NCI-H1105 treated with DMSO at 0.1 percent for 48 hours (cell line): ENCODE measurements at places on chromosomes 3 and 15.

DNA sequence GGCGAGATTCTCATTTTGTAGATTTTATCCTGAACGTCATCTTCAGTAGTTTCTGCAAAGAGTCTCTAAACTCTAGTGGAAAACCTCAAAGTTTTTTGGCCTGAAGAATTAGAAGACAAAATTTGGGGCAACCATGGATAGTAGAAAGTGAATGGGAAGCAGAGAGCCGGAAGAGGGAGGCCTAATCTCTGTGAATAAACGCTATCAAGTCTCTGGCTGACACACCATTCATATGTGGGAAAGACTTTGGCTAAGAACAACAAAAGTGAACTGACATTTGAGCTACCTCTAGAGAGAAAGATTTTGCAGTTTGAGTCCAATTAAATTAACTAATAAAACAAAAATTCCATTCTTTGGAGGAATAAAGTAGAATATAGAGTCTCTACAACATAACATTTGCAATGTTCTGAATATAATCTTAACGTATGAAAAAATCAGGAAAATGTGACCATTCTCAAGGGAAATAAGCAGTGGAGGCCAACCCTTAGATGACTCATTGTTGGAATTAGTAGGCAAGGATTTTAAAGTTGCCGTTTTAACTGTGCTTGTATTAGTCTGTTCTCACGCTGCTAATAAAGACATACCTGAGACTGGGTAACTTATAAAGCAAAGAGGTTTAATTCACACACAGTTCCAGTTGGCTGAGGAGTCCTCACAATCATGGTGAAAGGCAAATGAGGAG, 184.6 kb downstream of the C3orf38 start:
- no peak for DNase-seq

DNA sequence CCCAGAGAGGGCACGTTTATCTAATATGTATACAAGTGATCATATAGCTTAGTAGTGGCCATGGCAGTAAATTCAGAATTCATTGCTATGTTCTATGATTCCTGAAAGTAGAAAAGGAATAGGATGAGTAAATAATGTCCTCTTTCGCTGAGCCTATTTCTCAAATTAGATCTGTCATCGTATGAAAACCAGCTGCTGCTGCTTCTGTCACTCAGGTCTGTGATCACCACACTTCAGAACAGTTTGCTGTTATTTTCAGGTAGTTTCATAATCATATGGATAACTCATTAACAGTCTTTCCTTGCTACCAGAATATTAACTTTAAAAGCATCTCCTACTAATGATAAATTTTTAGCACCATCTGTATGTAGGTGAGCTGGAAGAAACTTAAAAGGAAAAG, 289.1 kb upstream of the AZI2 start:
- DNase-seq, result no peak

GRCh38 chr15:33378866-33379480, 68.2 kb downstream of the RYR3 start:
- DNase-seq, result no peak

DNA sequence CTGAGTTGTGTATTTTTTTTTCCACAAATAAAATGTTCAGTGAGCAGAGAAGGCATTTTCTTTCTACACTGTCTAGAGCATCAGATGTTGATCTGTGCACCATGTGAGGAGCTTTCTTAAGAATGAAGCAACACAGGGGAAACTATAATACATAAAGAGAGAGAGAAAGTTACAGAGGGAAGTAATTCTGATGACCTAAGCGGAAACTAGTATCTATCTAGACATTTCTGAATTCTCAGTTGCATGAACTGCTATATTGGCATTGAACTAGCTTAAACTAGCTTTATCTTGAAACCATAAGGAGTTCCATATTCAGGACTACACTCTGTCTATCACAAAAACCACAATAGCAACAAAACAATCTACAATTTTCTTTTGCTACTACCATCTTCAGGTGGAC, 822.4 kb downstream of the VGLL3 start:
- DNase-seq, result no peak

GRCh38 chr3:108153451-108153981, 62.7 kb upstream of the CD47 start:
- DNase-seq, result peak; percentile 63

- no peak for DNase-seq
Measured at GRCh38 chr15:83515164-83515563, 68.0 kb downstream of the SH3GL3 start.

GRCh38 chr15:90325726-90326125, 26.4 kb upstream of the ZNF774 start:
- no peak for DNase-seq

- DNase-seq, result no peak
Measured at GRCh38 chr3:82012775-82013174, 251.3 kb upstream of the GBE1 start.

DNA sequence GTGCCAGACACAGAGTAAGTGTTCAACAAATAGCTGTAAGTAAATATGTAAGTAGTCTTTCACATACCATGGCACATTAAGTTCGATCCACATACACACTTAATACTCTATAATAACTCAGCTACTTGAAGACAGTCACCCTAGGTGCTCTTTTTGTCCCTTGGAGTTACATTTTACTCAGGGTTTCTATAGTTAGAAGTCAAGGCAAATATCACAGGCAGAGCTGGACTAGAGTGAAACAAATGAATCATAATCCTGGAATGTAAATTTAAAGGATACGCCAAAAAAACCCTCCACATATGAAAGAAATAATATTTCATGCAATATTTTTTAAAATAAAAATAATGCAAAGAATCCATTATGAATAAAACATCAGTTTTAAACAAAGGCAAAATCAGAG, 461.8 kb downstream of the MAGI1 start:
- DNase-seq, result no peak

DNA sequence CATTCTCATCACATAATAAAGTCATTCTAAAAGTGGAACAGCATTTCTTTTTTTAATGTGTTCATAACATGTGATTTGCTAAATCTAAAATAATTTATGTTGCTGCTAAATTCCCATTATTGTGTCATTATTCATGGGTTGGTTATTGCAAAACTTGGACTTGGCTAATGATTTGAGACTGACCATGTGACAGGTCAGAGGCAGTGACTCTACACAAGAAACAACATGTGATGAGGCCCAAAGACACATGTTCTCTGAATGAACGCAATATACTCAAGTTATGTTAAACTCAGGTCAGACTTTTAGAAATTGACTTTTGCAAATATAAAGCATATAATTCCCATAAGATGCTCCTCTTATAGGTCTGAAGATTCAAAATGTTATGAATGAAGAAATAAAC, 566.1 kb downstream of the TBL1XR1 start:
- no peak for DNase-seq

- DNase-seq, result no peak
Measured at GRCh38 chr3:156140001-156140595, 19.7 kb downstream of the KCNAB1 start.

- DNase-seq, result no peak
Measured at GRCh38 chr15:84874981-84875699, 9.3 kb upstream of the SLC28A1 start.

GRCh38 chr15:60464836-60465630, 13.9 kb downstream of the ICE2 start:
- DNase-seq, result no peak

GRCh38 chr3:132911741-132912415, 126.3 kb upstream of the TMEM108 start:
- DNase-seq, result no peak

DNA sequence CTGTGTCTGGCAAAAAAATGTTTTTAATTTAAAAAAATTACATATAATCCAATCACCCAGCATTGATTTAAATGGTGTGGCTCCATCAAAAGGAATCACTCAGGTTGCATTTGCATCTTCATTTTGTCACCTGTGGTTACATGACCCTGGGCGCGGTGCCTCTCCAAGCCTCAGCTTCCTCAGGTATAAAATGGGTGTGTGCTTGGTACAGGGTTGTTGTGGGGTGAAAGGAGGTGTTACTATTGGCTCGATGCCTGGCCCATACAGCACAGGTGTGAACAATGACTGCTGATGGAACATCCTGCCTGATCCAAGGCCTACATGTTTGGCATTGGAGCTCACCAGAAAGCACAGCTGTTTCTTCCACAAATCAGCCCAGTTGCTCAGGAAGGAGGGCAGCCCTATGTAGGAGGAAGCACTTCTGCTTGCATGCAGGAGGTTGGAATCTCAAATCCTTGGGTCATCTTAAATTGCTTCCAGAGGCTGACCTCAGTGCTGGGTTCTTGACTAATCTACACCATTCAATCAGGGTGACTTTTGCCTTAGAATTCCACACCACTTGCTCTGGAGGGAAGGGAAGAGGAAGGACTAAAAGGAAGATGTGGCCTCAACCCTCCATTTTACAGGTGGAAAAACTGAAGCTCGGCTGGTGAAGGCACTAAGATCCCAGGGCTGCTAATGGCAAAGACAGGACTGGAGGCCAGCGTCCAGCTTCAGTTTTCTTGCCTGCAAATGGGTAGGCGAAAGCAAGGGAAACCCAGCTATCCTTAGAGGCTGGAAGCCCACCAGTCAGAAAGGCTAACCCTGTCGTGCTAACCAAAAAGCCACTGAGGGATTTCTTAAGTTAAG, 31.7 kb downstream of the BHLHE40 start:
- no peak for DNase-seq

GRCh38 chr3:31096661-31097395, 202.4 kb upstream of the GADL1 start:
- DNase-seq, result no peak

- DNase-seq, result no peak
Measured at GRCh38 chr3:106176734-106177133, 307.9 kb upstream of the CBLB start.

- DNase-seq, result no peak
Measured at GRCh38 chr3:185714085-185714484, 110.8 kb downstream of the IGF2BP2 start.

DNA sequence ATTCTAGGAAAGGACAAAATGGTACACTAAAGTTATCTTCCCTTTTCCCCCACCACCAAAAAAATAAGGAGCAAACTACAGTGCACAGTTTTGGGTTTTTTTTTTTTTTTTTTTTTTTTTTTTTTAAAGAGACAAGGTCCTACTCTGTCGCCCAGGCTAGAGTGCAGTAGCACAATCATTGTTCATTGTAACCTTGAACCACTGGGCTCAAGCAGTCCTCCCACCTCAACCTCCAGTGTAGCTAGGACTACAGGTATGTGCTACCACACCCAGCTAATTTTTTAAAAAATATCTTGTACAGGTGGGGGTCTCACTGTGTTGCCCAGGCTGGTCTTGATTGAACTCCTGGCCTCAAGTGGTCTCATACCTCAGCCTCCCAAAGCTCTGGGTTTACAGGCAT, 14.9 kb downstream of the SETD5 start:
- no peak for DNase-seq

GRCh38 chr3:30170681-30171438, 435.5 kb upstream of the TGFBR2 start:
- no peak for DNase-seq

GRCh38 chr15:31001702-31002101, 10.3 kb upstream of the MTMR10 start:
- no peak for DNase-seq

- DNase-seq, result no peak
Measured at GRCh38 chr3:49924683-49925082, 4.9 kb downstream of the MON1A start.

DNA sequence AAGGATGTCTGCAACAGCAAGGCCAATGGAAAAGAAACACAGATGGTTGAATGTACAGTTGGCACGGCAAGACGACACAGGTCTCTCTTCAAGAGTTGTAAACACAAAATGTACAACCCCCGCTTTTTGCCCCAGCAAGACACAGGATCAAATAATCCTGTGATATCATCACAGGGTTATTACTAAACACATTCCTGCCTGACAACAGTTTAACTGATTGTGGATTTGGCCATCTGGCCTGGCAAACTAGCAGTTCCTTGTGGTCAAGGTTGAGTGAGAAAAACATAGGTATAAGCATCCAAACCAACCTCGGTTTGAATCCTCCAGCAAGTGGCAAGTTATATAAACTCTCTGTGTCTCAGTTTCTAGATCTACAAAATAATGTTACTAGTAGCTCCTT, 23.4 kb downstream of the PARP16 start:
- no peak for DNase-seq

GRCh38 chr3:185021256-185021655, 131.6 kb downstream of the C3orf70 start:
- no peak for DNase-seq

DNA sequence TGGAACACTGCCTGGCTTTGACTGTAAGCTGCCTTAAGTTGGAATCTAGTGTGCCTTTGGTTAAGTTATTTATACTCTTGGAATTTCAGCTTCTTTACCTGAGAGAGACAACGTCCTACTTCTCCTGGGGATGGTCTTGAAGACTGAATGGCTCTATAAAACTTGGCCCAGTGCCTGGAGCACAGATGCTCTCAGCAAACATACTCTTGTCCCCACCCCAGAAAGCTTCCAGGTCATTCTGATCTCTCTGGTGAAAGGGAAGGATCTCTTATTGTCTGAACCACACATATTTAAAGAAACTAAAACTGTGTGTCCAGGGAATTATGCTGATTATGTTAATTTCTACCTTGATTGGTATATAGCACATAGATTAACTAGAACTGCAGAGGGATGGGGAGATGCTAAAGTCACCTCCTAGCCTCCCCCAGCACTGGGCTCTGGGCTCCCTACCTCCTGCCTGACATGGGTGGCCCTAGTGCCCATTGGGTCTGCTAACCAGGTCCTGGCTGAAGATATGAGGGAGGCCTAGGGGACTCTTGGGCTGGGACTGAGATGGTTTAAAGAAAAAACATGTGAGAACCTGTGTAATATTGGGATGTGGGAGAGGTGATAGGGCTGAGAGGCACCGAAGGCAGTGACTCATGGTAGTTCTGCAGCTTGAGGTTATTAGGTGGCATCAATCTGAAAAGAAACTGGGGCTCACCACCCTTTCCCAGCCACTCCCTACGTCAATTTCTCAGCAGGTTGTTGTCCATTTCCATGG, 171.0 kb downstream of the RPLP1 start:
- DNase-seq, result peak; percentile 14

DNA sequence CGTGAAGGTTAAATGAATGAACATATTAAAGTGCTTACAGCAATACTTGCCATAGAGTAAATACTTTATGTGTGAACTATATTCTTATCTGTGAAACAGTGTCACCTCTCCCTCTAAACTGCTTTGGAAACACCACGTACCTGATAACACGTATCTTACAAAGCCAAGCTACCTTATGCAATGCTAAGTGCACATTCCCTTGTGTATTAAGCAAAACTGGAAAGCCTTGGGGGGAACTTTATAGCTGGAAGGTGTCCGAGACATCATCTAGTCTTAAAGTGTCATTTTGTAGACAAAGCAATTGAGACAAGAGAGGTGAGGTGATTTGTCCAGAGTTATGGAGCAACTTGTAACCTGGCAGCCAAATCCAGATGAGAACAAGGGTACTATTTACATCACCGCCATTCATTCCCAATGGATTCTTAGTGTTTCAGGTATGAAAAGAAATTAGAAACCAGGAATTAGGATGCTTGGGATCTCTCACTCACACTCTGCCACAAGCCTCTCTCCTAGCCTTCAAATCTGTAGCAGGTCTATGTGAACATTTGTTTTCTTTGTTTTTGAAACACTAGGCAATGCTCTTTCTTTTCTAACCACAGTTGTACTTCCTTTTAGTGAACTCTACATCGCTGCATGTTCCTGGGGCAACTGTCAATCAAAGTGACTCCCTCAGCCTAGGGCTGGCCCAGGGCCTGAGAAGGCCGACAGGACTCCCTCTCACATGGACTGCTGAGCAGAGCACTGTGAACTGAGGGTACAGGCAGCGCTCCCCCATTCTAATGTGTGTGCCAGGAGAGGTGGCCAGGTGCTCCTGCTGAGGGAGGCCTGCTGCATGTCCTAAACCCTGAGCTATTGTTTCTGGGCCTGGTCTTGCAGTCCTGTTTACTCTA, 13.9 kb upstream of the MGLL start:
- no peak for DNase-seq

- no peak for DNase-seq
Measured at GRCh38 chr15:36994790-36995189, 105.6 kb downstream of the MEIS2 start.

GRCh38 chr3:176097027-176097426, 1100.3 kb downstream of the TBL1XR1 start:
- no peak for DNase-seq
